ENCODE measurements at places on chromosomes 13 and 19. TPM values are rescaled to one million over a fixed set of nuclear protein-coding genes. Genes with fewer than 3 reads are reported as not detected.

DNA sequence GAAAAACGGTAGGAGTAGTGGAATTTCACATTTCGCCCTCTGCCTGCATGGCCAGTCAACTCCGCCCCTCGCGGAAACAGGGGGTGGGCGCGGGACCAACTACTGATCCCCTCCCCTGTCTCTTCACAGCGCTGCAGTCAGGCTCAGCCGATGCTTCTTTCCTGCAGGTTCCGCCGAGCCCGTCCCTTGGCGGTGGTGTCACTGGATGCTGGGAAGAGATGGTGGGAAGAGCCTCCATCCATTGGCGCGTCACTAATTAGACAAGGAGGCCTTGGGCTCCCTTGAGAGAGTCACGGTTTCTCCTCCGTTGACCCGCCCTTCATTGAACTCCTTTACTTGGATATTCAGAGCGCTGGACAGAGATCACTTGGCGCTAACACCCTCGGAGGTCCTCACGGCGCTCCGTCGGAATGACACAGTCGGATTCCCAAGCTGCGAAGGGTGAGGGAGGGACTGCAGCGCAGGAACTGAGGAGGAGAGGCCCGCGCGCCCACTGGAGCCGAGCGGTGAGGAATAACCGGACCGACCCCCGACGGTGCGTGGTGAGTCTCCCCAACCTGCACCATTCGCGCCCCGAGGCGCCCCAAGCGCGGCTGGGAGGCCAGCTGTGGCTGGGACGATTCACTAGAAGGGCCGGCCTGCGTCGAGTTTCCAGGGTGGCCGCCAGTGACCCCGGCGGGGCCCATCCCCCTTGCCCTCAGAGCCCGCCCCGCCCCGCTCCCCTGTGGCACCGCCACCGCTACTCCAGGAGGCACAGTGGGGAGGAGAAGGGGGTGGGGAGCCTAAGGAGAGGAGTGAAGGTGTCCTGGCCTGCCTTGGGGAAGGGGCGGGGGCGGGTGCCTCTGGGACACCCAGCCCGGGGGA, 11.2 kb upstream of the CEACAM21 start:
- peaks cover 14% of the 10 kb centered on the region for H3K36me3 ChIP-seq
- H3K4me1 ChIP-seq: peaks cover 59% of the 10 kb centered on the region
- peak overlapping the region; percentile 61 for H3K27ac ChIP-seq

GRCh38 chr19:16626796-16627192, 1.2 kb downstream of the MED26 start:
- peak overlapping the region; percentile 79 for H3K27ac ChIP-seq
- H3K27me3 ChIP-seq: no peaks in the 10 kb centered on the region
- H3K4me3 ChIP-seq: peak overlapping the region; percentile 87
- H3K4me1 ChIP-seq: peaks cover 40% of the 10 kb centered on the region
- peak; percentile 51 for DNase-seq

DNA sequence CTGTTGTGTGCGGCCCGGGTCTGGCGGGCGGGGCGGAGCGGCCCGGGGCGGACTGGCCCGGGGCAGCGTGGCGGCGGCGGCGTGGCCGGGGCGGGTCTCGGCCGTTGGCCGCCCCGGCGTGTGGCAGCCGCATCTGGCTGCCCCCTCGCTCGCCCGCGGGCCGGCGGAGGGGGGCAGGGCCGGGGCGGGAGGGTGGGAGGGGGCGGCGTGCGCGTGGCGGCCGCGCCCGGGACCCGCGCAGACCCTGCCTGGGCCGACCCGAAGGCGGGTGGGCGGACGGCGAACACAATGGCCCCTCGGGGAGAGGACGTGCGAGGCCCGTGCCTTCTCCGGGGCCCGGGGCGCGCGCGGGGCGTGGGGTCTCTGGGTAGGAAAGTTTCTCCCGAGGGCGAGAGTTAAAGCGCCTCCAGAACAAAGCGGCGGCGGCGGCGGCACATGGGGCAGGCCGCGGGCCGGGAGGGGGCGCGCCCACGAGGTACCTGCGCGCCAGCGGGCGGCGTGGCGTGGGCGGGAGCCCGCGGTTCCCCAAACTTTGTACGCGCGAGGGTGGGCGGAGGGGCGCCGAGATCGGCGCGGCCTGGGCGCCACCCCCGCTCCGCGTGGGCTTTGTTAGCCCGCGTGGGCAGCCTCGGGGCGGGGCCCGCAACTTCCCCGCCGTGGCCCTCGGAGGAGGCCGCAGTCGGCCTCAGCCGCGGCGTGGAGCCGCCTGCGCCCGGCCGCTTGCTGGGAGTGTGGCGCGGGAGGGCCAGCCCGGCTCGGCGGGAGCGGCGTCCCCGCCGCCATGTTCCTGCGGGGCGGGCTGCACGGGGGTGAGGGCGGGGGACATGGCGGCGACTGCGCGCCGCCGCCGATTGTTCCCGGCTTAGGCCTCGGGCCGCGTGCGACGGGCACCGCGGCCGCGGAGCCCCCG, 764 bp downstream of the MIR17HG start:
- peaks cover 47% of the 10 kb centered on the region for H3K4me1 ChIP-seq
- H3K27me3 ChIP-seq: no peaks in the 10 kb centered on the region
- DNase-seq: peak; percentile 78

DNA sequence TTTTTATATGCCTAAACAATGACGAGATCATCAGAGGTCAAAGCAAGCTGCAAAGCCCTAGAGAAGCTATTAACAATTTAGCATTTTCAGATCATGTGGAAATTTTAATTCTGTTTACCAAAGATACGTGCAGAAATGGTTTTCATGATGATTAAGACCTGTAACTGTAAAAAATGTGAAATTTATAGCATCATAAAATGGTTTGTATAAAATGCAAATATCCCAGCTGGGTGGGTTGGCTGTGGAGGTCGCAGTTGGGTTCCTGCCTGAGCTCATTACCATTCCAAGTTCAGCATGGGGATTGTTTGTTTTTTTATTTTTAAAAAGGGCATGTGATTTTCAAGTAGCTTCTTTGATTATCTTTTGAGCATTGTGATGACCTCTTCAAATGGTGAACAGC, 47.9 kb upstream of the SIAH3 start:
- H3K4me3 ChIP-seq: no peak overlapping the region
- DNase-seq: no peak
- no peaks in the 10 kb centered on the region for H3K4me1 ChIP-seq
- H3K36me3 ChIP-seq: no peaks in the 10 kb centered on the region
- no peak overlapping the region for H3K27ac ChIP-seq

DNA sequence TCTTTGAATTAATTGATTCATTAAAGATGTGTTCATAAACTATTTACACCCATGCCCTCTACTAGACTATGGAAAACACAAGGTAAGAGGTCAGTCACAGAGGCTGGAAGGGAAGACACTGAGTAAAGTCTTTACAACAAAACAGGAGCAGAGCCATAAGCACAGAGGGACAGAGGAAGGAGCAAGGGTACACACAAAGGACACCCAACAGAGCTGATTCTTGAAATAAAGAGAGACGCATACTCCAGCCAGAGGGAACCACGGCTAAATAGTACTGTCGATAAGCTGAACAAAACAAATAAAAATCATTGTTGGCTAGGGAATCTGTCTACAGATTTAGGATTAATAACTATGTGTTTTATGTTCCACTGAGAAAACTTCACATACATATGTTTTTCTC, 289.2 kb downstream of the EFNB2 start:
- peaks cover 5% of the 10 kb centered on the region for H3K27me3 ChIP-seq
- H3K4me3 ChIP-seq: no peak overlapping the region
- no peaks in the 10 kb centered on the region for H3K4me1 ChIP-seq
- H3K27ac ChIP-seq: no peak overlapping the region
- H3K36me3 ChIP-seq: no peaks in the 10 kb centered on the region
- no peak for DNase-seq

DNA sequence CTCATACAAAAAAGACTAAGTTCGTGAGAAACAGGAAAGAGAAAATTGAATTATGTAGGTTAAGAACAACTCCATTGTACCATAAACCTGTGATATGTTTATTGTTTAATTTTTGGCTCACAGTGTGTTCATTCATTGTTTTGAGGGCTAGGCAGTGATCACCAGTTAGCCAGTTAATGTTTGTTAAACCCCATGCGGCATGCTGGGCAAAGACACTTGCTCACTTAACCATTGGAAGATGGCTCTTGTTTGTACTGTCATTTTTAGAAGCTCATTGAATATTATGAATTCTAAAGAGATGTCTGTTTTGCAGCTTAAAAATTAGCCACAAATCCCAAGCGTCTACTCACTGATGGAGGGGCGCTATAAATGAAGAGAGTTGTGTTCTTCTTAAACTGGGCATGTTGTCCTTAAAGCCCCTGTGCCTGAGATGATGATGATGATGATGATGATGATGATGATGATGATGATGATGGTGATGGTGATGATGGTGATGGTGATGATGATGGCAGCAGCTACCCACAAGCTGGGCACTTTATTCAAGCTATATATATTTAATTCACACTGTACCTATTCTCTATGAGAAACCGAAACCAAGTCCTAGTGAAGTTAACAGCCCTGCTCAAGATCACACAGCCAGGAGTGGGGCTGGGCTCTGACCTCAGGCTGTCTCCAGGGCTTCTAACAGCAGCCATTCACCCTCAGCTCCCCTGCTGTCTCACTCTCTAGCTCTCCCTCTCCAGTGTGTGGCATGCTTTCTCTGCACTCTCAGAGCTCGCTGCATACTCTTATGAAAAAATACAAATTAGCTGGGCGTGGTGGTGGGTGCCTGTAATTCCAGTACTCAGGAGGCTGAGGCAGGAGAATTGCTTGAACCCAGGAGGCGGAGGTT, 169.1 kb downstream of the SHISA2 start:
- H3K4me1 ChIP-seq: peaks cover 53% of the 10 kb centered on the region
- no peak overlapping the region for H3K27ac ChIP-seq
- DNase-seq: peak; percentile 21
- H3K27me3 ChIP-seq: no peaks in the 10 kb centered on the region

- no peak overlapping the region for H3K4me3 ChIP-seq
- H3K36me3 ChIP-seq: no peaks in the 10 kb centered on the region
- no peak overlapping the region for H3K27ac ChIP-seq
Observed at GRCh38 chr13:104701591-104701990, 1635.4 kb upstream of the SLC10A2 start.

- H3K27me3 ChIP-seq: no peaks in the 10 kb centered on the region
- peaks cover 58% of the 10 kb centered on the region for H3K4me1 ChIP-seq
- peaks cover 24% of the 10 kb centered on the region for H3K36me3 ChIP-seq
- no peak overlapping the region for H3K27ac ChIP-seq
Observed at GRCh38 chr19:1266129-1266915, 2.8 kb upstream of the CIRBP start.

DNA sequence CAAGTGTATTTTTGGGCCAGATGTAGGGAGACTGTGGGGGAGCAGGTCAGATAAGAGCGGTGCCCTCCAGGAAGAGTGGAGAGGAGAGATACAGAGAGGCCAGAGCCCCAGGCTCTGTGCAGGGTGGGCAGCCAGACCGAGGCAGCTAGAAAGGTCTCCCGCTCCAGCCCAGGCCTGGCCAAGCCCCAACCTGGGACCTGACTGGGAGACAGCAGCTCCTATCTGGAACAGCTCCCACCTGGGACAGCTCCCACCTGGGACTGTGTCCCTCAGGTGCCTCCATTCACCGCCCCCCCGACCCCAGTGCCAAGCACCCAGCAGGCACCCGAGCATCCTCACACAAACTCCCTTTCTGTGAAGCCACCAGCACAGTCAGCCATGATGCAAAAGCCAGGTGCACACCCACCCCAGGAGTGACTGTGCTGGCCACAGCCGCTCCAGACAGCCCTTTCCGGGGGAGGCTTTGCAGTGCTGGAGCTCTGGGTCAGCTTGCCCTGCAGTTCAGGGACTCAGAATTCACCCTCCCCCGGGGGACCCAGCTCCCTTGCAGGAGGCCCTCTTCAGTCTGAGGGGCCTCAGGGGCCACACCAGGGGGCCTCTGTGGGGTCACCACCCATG, 2.1 kb upstream of the GRTP1 start:
- DNase-seq: no peak
- H3K36me3 ChIP-seq: no peaks in the 10 kb centered on the region
- H3K27me3 ChIP-seq: peaks cover 18% of the 10 kb centered on the region
- no peak overlapping the region for H3K4me3 ChIP-seq

- H3K4me1 ChIP-seq: peaks cover 9% of the 10 kb centered on the region
- no peak overlapping the region for H3K4me3 ChIP-seq
- H3K36me3 ChIP-seq: peaks cover 21% of the 10 kb centered on the region
- DNase-seq: no peak
- no peak overlapping the region for H3K27ac ChIP-seq
Observed at GRCh38 chr13:49532593-49532992, 36.8 kb downstream of the PHF11 start.

DNA sequence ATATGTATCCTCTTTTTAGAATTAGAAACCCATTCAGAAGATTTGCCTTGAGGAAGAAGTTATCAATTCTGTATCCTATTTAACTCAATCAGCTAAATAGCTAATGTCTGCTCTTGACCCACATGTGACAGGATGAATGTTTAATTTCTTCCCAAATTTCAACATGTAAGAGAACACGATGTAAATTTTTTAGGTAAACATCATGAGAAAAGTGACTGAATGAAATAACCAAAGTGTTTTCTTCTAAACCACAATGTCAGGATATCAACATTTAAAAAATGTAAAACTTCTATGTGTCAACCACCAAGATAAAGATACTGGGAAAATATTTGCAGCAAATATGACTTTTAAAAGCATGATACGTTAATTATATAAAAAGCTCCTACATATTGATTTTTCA, 302.4 kb downstream of the DCT start:
- no peak overlapping the region for H3K4me3 ChIP-seq
- no peak for DNase-seq
- H3K4me1 ChIP-seq: peaks cover 10% of the 10 kb centered on the region
- no peaks in the 10 kb centered on the region for H3K36me3 ChIP-seq
- H3K27me3 ChIP-seq: peaks cover 4% of the 10 kb centered on the region
- no peak overlapping the region for H3K27ac ChIP-seq

GRCh38 chr13:99276706-99277105, 18.5 kb upstream of the GPR18 start:
- no peak overlapping the region for H3K4me3 ChIP-seq
- H3K36me3 ChIP-seq: peaks cover 60% of the 10 kb centered on the region
- no peaks in the 10 kb centered on the region for H3K27me3 ChIP-seq
- no peak for DNase-seq
- H3K27ac ChIP-seq: no peak overlapping the region

DNA sequence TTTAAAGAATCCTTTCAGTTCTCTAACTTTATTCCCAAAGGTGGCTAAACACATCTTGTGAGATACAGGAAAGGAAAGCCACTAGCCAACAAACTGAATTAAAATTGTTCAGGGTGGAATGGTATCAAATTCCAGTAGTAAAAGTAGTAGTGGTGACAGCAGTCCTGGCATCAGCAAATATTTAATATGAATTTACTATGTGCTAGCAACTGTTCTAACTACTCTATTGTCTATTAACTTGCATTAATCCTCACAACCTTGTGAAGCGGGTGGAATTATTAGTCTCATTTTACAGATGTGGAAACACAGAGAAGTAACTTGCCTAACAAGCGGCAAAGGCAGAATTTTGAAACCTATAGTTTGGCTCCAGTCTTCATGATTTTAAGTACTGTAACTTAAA, 130.1 kb downstream of the KLF12 start:
- H3K27ac ChIP-seq: no peak overlapping the region
- DNase-seq: no peak
- H3K4me3 ChIP-seq: no peak overlapping the region
- H3K27me3 ChIP-seq: no peaks in the 10 kb centered on the region
- peaks cover 5% of the 10 kb centered on the region for H3K36me3 ChIP-seq

Gene TYROBP
- not detected for total RNA-seq

Gene GRIN2D
- total RNA-seq: 0.14 TPM

Gene ATP4B
- total RNA-seq: not detected

Gene OR10H1
- not detected for total RNA-seq

Gene SPC24
- 72.2 TPM for total RNA-seq

Measured in activated CD4-positive, alpha-beta T cell treated with anti-CD3 and anti-CD28 coated beads for 36 hours (primary cell).